Foreskin keratinocyte (primary cell): ENCODE measurements at places on chromosomes 16 and 17. TPM values are rescaled to one million over a fixed set of nuclear protein-coding genes. Genes with fewer than 3 reads are reported as not detected.

DNA sequence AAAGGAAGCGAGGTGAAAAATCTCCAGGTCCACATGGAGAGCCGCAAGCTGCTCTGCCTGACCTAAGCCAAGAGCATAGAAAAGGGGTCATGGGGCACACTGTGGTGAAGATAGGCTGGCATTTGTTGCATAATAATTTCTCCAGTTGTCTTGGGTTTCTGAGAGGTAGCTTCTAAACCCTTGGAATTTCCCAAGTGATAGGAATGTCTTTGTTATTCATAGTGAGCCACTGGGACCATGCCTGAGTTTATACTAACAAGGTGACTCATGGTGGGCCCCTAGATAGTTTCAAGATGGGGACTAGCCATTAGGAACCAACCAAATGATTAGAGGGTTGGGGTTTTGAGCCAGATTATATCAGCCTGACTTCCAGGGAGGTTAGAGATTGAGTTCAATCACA is 25.6 kb downstream of the SOST start:
- peak; percentile 66 for DNase-seq

GRCh38 chr17:56834380-56835263 is 671 bp downstream of the DGKE start:
- peak; percentile 25 for DNase-seq

The IL34 gene
- 0.13 and 0.19 TPM in 2 replicates for polyA plus RNA-seq

The GP1BA gene
- polyA plus RNA-seq = not detected in 2 replicates

DNA sequence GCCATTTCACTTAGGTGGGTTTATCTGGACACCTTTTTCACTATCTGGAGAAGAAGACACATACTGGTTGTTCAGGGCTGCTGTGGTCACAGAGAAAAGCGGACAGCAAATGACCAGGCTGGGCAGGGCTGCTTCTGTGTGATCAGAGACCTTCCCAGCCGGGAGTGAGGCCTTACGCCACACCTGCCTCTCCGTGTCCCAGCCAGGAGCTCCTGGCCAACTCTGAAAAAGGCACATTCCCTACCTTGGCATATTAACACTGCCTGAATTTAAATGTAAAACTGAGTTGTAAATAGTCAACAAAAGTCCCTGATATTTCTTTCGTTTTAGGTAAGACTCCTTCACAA is 9.1 kb upstream of the SOST start:
- no peak for DNase-seq

DNA sequence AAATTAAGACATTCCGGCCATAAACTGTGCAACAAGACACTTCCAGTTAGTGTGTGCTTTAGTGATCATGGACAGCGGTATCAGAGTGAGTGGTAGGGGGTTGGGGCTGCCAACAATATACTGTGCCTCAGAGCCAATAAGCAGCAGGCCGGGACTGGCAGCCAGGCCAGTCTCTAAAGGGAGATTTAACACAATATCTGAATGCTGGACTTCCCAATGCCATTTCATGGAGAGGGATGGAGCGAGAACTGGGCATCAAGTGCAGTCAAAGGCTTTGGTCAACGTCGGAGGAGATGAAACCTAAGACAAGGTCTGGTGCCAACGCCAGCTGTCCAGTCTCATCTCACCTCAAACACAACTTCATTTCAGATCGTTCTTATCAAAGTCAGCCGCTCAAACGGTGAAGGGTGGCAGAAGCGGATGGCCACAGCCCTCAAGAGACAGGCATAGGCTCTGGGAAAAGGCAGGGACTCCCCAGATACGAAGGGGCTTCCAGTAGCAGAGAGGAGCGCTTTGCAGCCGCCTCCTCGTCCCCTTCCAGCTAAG is 935 bp downstream of the USP32 start:
- no peak for DNase-seq

GRCh38 chr16:56814537-56815432 is 50.2 kb upstream of the SLC12A3 start:
- DNase-seq = no peak

DNA sequence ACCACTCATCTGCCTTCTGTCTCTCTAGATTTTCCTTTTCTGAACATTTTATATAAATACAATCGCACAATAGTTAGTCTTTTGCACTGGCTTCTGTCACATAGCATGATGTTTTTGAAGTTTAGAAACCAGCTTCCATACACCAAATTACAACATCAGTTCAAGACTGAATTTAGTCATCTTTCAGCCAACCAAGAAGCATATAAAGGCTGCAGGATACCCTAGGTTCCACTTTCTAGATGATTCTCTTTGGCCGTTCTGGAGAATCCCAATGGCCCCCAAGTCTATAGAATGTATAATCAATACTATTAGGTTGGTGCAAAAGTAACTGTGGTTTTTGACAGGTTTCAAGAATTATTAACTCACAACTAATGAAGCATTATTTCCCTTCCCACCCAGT is 19.4 kb downstream of the SCPEP1 start:
- DNase-seq = no peak

DNA sequence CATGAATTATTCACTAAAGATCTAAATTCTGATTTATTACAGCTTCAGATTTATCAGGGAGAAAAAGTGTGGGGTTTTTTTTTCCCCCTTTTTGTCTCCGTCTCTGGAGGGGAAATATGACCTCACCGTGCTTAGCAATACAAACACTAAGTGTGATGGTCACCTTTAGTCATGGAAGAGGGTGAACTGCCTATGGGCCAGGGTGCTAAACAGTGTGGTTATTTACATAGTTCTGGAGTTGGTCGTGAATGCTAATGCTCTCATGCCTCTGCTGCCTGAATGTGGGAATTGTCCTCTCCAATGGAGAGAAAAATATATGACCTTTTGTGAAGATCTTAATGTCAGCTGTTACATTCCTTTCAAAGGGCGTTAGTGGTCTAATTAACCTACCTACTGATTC is 44.8 kb upstream of the MSI2 start:
- no peak for DNase-seq

- no peak for DNase-seq
Measured at GRCh38 chr17:67245694-67246402, 852 bp upstream of the HELZ start.

The KRT12 gene
- not detected in 2 replicates for polyA plus RNA-seq

The OTOP3 gene
- polyA plus RNA-seq = not detected in 2 replicates

GRCh38 chr16:6495486-6496210 is 837.0 kb upstream of the RBFOX1 start:
- DNase-seq = no peak

The CLDN9 gene
- polyA plus RNA-seq = 0.06 TPM in 1 of 2 replicates, not detected in the other

DNA sequence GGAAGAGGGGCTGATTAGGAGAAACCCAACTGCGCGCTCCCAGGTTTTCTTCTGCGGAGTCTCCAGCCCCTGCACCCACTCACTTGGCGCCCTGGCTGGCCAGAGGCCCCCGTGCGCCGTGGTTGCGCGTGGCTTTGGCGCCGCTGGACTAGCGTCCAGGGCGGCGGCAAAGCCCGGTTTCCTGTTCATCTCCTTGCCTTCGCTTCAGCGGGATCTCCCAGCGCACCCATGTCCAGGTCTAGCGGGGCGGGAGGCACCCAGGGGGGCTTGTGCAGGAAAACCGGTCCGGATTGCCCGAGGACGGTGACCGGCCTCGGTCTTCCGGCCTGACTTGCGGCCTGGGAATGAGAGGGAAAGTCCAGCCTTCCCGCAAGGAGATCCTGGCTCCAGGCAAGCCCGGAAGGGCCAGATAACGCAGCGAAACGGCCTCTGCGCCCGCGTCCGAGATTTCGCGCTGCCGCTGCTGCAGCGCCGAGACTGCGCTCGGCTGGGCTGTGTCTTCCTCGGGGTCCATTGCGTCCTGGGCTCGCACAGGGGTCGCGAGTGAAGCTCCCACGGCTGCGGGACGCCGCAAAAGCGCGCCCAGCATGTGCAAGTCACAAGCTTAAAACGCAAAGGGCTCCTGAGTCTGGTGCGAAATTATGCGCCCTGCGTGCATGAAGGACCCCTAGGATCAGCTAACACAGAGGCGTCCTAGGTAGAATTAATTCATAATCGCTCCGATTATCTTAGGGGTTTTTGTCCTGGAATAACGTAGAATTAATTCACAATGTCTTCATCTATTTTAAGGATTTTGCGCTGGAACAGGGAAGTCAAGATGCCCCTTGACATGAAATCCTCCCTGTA is 5.7 kb downstream of the FOXF1 start:
- no peak for DNase-seq
